ENCODE measurements at places on chromosomes 7 and 10. TPM values are rescaled to one million over a fixed set of nuclear protein-coding genes. Genes with fewer than 3 reads are reported as not detected.

Gene DHTKD1
- total RNA-seq: 15.3 TPM

Gene TBC1D12
- 7.1 TPM for total RNA-seq

Gene TRIP6
- total RNA-seq: 84.5 TPM

Gene RAB19
- total RNA-seq: not detected

Gene CNTNAP2
- not detected for total RNA-seq

Gene ABCC2
- 1.7 TPM for total RNA-seq

Gene ERVW-1
- total RNA-seq: not detected

Gene AOAH
- total RNA-seq: not detected

Gene NRCAM
- total RNA-seq: 49.0 TPM

Gene ASAH2
- 3.4 TPM for total RNA-seq

Gene SEPHS1
- total RNA-seq: 55.4 TPM

Gene LIPJ
- total RNA-seq: 0.09 TPM

Gene PLAC9
- 1.7 TPM for total RNA-seq

Gene VSTM4
- total RNA-seq: 0.07 TPM

Gene ATRNL1
- total RNA-seq: not detected

DNA sequence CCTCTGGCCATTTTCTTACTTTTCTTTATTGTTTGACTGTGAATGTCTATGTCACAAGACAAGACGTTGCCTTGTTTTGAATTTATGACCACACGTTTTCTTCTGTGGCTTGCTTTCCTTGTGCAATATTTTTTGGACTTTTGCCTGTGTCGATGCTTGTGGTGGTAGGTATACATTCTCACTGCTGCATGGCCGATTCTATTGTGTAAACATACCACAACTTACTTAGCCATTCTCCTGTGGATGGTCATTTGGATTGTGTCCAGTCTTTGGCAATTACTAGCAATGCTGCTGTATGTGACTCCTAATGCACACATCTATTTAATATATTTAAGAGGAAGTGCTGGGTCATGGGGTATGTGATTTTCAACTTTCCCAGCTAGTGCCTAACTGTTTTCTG, 18.0 kb upstream of the DLG5 start:
- no peak for DNase-seq

- peak; percentile 17 for DNase-seq
Measured at GRCh38 chr7:133023370-133024071, 58.4 kb downstream of the CHCHD3 start.

GRCh38 chr7:4066206-4066605, 615.9 kb upstream of the FOXK1 start:
- DNase-seq: no peak

GRCh38 chr10:91247360-91248111, 27.1 kb downstream of the PCGF5 start:
- peak; percentile 22 for DNase-seq

DNA sequence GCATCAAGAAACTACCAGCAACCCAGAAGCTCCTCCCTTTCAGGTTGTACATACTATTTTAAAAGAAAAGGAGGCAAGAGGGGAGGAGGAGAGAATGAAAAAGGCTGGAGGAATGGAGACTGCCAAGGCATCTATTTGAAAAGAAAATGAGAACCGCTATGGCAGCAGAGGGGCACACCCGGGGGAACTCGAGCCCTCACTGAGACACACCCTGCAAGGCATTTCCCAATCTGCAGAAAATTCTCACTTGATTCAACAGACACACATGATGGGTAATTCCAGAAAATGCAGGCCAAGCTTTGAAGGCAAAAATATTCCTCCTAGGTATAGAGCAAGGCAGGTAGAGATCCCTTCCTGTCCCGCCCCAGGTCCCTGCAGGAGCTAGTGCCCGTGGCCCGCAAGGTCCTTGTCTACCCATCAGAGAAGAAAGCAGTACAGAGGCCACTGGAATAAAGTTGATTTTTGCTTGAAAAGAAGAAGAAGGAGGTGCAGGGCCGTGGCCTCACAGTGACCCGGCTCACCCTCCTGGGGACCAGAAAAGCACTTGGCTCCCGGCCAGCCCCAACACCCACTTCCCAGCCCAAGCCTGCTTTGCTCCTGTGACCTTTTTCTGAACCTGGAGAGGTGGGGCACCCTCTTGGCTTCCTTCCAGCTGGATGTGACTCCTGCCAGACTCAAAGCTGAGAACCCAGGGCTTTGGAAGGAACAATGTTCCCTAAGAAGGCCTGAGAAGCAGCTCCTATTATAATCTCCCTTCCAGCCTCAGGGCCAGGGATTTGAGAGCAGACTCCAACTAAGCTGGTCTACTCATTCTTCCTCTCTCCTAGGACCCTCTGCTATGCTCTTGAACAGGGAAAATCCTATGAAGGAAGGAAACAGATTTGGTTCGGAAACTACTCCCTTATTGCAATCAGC, 6.2 kb upstream of the PIK3CG start:
- peak; percentile 7 for DNase-seq

- no peak for DNase-seq
Measured at GRCh38 chr7:117004899-117005298, 51.6 kb downstream of the ST7 start.

DNA sequence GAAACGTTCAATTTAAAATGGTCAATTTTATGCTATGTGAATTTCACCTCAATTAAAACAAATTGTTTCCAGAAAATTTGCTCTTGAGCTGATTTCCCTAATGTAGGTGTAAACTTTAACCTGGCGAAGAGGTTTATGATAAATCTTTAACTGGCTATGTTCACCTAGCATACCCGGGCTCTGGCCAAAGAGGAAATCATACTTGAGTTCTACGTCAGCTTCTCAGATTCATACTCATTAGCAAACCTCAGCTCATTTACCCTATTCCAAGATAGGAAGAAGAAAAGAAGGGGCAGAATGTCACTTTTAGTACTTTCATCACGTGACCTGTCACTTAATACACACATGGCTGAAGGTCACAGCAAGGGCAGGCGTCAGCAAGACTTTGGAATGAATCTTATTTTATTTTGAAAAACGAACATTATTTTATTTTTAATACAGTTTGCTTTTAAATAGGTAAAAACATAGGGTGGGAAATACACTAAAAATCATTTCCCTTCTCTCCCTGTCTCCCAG, 97.0 kb downstream of the ABLIM1 start:
- DNase-seq: no peak

- no peak for DNase-seq
Measured at GRCh38 chr10:84497978-84498377, 169.6 kb downstream of the CCSER2 start.

DNA sequence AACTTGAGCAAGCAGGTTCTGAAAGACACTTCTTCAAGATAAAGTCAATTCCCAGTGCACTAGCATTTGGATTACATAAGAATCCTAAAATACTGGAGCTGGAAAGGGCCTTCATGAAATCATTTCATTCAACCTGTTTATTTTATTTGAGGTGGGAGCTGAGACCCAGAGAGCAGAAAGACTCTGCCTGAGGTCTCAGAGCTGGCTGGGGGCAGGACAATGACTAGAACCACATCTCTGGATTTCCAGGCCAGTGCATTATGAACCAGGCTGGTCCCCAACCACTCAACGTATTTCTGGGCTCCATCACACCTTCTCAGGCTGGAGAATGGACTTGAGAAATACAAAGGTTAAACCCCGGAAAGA, 8.4 kb downstream of the ANXA11 start:
- no peak for DNase-seq

- DNase-seq: no peak
Measured at GRCh38 chr10:48880016-48880705, 59.5 kb downstream of the LRRC18 start.

DNA sequence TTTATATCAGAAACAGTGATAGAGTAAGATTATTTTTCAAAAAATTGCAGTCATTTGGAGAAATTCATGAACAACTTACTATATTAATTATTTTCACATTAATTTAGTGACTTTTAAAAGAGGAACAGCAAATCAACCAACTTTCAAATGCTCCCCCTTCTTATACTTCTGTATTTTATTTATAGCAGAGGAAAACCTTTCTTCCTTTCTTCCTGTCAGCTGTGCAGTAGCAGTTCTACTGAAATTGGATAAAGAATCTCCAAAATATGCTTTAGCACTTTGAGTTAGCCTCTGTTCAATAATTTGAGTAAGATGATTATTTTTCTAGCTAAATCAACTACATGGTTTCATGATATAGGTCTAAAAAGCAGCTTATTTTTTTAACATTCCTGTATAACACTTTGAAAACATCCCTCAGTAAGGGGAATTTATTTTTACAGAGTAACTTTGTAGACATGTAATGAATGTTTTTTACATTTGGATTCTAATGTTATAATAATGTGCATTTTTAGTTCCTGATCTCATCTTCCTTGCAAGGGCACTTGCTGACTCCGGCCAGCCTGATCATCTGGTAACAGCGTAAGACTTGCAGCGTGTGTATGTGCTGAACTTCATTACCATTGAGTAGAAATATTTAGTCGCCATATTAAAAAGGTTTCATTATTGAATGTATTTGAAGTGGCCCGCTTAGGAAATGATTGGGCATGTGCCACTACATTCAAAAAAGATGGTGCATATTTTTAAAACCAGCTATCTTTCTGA, 158.3 kb upstream of the HDAC9 start:
- no peak for DNase-seq

GRCh38 chr10:70462349-70462984, 16.1 kb upstream of the PALD1 start:
- DNase-seq: no peak

DNA sequence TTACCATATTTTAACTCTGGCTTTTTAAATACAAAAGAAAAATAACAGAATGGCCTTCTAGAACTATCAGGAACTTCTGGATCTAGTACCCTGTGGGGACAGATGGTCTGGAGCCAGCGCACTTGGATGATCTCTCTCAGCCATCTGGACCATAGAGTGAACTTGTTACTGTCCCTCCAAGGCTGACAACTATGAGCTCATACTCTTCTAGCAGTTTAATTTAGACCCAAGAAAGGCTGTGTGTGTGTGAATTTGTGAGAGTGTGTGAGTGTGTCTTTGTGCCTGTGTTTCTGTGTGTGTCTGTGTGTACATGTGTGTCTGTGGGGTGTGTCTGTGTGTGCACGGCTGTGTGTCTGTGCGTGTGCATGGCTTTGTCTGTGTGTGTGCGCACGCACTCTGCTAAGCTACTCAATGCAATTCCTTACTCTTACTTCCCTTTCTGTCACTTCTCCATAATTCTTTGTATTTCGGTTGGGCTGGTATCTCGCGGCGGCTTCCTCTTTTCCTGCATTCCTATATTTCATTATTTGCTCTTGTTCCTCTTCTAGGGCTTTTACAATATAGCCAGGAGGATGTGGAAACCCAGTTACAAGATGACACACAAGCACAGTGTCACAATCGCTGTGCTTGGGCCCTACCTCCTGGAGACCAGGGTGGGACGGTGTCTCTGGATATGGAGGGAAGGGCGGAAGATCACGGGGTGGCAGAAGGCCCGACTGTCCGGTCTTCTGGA, 51.9 kb downstream of the IKZF1 start:
- no peak for DNase-seq

DNA sequence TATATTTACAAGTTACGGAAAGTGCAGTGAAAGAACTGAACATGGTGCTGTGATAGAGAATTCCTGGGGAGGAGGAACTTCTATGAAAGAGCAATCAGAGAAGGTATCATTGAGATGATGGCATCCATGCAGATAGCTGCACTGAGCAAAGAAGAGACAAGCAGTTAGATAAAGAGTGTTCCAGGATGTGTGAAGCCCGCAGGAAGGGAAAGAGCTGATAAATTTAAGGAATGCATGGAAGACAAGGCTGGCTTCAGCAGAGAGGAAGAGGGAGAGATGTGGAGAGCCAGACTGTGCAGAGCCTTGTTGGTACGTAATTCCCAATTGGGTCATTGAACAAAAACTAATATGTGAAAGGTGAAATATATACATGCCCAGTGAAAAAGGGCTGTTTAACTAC, 538.9 kb downstream of the INHBA start:
- DNase-seq: no peak

DNA sequence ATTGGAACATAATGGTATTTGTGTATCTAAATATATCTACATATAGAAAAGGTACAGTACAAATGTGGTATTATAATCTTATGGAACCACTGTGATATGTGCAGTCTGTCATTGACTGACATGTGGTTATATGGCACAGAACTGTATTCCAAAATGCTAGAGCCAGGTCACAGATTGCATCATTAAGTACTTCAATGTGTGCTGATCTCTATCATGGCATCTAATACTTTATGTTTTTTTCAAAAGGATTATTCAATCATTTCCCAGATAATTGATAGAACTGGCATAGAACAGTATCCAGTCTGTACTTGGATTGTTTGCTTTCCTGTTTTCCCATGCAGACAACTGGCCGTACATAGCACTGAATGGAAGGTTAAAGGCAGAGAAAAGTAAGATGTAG, 662.7 kb downstream of the PARD3 start:
- DNase-seq: no peak

GRCh38 chr7:985915-986741, 3.1 kb downstream of the CYP2W1 start:
- peak; percentile 28 for DNase-seq

DNA sequence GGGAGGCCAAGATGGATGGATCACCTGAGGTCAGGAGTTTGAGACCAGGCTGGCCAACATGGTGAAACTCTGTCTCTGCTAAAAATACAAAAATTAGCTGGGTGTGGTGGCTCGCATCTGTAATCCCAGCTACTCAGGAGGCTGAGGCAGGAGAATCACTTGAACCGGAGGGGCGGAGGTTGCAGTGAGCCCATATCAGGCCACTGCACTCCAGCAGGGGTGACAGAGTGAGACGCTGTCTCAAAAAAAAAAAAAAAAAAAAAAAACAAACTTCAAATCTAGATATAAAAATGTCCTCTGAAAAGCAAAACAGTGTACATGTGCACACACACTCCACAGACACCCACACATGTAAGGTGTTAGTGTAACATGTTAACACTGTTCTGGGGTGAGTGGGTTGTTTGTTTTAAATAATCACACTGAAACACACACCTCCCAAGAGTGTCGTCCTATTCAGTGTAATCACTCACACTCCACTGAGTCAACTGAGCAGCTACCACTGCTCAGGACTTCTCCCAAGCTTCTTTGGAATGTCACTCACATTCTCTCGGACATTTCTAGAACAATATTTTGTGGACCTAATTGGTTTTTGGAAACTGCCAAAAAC, 12.8 kb upstream of the RGS10 start:
- DNase-seq: no peak

- no peak for DNase-seq
Measured at GRCh38 chr10:95691281-95691680, 2.4 kb downstream of the TCTN3 start.
